ENCODE measurements at places on chromosomes 1 and 21.
A peak's percentile ranks its signal among the peaks of the same experiment; 100 is the strongest.

DNA sequence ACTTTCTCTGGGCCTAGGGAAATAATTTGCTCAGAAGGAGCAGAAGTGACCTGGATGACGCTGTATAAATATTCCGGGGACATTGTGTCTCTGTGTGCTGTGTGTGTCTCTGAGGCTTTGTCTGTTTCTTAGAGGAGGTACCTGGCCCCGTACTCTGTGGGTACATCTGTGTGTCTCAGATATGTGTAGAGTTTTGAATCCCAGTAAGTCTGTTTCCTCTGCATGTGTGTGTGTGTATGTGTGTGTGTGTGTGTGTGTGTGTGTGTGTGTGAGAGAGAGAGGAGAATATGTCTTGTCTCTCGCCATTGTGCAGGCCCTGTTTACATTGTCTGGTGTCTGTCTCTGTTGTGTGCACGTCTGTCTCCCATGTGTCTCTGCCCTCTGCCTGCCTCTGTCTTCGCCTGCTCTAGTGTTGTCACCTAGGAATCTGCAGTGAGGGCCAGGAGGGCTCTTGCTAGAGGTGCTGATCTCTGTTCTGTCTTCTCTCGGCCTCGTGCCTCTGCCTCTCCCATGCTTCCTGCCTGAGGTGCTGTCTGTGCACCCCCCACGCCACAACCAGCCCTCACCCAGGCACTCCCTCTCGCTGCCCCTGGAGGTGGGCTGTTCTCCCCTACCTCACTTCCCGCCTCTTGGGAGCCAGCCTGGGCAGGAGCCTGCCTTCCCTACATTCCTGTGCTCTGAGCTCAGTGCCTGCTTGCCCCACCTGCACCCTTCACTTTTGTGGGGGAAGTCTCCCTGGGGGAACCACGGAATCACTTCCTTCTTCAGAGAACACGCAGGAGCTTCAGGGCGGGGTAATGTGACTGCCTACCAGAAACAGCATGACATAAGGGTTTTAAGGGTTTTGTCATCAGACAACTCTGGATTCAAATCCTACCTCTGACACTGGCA lies 5.9 kb downstream of the MAP7D1 start:
- DNase-seq: peak; percentile 79

- DNase-seq: no peak
These were observed 12.0 kb upstream of the ADORA3 start for GRCh38 chr1:111515291-111516004.

DNA sequence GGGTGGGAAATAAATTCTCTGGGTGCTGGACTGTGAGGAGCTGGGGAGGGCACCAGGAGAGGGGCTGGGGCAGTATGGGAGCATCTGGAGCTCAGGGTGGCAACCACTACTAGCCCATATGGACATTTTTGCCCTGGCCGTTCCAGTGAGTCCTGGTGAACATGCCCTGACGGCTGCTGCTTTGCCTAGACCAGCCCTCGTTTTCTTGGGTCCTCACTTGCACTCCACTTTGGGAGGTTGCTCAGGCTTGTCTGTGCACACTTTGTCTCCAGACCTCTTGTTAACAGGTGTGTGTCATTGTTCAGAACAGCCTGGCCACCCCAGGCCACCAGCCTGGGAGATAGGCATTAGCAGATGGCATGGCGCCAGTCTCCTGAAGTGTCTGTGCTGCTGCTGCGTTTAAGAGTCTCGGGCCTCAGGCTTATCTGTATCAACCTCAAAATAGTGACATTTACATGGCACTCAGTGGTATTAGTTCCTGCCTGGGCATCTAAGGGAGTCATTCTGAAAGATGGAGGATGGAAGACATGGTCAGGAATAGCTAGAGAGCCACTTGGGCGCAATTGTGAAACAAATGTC lies 190.5 kb downstream of the PTPRU start:
- DNase-seq: no peak

DNA sequence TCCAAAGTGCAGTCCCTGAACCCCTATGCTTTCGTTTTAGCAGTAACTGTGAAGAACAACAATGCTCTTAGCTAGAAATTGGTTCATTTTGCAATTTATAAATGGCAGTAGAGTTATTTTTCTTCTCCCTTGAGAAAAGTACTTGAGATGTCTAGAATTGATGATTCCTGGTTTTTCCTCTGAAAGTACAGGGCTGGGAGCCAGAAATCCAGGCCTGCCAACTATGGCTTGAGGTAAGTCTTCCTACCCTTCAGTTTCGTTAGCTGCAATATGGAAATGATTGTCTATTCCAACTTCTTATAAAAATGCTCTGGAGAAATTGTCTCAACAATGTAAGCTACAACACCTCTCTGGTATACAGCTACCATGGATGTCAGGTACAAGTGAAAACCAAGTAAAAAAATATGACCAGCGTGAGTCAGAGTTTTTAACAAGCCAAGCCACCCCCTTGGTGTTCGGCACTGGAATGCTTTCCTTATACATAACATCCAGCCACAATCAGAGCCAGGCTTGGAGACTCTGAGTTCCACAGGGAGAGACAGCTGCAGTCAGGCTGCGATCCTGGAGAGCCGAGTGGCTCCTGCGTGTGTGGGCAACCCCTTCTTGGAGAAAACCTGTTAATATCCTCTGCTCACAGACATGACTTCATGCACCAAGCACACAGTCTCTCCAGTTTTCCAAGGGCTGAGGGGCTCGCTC lies 22.0 kb downstream of the TSPAN2 start:
- DNase-seq: no peak

- peak; percentile 83 for DNase-seq
These were observed 9.6 kb downstream of the PROK1 start for GRCh38 chr1:110460253-110461220.

GRCh38 chr1:185861630-185862029 lies 127.4 kb downstream of the HMCN1 start:
- no peak for DNase-seq

DNA sequence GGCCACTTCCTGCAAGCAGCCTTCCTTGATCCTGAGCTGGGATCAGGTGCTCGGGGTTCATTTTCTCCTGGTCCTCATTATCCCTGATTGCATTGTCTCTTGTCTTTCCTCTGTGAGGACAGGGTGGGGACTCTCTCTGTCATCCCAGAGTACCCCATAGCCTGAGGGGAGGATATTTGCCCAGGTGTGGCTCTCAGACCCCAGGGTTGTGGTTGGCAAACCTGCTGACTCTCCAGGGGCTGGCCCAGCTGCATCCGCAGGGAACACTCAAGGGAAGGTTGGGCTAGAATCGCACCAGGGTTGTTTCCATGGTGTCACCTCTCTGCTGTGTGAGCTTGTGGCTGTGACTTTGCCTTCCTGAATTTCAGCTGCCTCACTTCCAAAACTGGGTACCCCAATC lies 276.8 kb upstream of the C1orf174 start:
- DNase-seq: no peak

DNA sequence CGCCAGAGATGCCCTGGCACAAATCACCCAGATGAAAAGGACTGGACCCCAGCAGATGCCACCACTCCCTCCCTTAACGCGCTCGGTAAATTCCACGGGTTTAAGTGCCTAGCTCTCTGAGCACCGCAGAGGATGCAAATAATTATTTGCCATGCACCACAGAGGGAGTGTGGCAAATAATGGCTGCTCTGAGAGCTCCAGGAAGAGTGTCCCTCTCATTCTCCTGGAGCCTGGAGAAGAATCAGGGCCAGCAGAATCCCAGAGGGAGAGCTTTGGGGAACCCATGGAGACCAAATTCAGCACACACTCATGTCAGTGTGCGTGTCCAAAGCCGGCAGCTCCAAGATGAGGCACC lies 667 bp downstream of the HHIPL2 start:
- no peak for DNase-seq

DNA sequence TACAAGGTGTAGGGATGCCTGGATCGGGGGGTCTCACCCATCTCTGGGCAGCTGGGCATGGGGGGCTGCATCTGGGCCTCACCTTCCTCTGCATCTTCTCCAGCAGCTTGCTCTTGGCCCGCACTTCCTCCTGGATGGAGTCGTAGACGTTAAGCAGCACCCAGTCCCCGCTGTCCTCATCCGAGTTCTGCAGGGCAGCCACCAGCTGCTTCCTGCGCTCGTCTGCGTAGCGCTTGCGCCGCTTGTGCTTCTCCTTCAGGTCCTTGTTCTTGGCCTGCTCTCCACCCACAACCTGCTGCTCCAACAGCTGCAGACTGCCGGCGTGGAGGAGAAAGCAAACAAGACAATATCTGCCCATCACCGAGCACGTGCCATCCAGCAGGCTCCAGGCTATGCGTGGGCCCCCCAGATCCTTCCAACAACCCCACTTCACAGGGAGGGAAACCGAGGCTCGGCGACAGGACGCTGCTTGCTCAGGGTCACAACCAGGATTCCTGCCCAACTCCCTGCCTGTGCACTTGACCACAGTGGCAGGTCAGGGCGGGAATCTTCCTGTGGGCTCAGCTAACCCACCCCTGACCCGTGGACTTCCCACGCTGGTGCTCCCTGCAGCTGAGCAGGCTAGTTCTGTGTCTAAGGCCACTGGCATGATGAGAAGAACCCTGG lies 21.5 kb upstream of the DDOST start:
- no peak for DNase-seq

DNA sequence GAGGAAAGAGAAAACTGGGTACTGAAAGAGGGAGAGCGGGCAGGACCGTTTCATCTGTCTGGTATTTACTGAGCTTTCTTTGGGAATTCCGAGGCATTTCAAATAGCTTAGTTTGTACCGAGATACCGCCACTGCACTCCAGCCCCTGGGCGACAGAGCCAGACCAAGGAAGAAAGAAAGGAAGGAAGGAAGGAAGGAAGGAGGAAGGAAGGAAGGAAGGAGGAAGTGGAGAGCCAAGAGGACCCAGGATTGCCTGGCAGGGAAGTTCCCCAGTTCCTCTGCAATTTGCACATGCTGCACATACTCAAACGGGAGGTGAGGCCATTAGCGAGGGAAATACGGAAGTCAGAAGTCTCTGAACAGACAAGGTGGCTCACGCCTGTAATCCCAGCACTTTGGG lies 961 bp upstream of the FUCA1 start:
- no peak for DNase-seq

DNA sequence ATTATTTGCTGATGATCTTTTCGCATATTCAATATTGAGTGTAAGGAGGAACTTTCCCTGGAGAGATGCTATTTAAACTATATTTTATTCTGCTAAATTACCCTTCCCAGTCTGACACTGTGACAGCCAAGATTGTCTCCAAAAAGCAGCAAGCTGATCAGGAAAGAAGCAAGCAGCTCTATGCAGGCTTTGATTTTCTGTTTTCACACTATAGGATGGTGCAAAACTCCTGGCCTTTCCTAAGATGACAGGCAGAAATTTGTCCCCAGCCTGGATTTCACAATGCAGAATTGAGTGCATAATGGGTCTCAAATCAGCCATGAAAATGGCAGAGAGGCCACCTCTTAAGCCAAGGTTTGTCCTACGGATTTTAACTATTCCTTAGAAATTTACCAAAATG lies 1.1 kb downstream of the SGIP1 start:
- DNase-seq: no peak

DNA sequence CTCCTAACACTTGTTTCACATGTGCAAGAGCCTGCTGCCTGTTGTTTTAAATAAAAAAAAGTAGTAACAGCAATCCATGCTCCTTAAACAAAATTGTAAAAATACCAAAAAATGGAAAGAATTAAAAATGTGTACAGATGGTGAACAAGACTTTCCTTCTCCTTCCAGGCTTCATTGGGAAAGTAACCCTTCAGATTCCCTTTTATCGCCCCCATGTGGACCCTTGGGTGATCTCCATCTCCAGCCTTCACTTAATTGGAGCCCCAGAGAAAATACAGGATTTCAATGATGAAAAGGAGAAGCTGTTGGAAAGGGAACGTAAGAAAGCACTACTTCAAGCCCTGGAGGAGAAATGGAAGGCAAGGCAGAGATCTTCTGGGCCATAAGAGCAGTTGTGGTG lies 14.2 kb downstream of the VPS13D start:
- DNase-seq: peak; percentile 13

GRCh38 chr1:192814805-192815204 lies 6.0 kb downstream of the RGS2 start:
- no peak for DNase-seq

DNA sequence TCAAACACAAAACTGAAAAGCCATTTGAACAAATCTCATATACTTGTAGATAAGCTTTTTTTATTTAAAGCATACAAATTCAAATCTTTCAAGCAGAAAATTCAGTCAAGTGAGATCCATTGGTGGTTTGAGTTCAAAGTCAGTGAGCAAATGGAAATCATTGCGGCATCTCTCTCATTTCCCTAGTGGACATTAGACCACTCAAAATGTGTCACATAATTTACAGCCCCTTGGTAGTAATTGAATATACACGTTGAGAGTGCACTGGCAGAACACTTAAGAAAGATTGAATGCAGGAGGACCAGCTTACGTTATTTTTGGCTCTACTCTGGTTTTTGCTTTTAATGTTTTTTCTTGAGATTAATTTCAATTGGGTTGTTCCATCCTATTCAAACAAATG lies 633.7 kb downstream of the USP25 start:
- no peak for DNase-seq

- no peak for DNase-seq
These were observed 40.6 kb upstream of the RABGAP1L start for GRCh38 chr1:174118751-174119150.

DNA sequence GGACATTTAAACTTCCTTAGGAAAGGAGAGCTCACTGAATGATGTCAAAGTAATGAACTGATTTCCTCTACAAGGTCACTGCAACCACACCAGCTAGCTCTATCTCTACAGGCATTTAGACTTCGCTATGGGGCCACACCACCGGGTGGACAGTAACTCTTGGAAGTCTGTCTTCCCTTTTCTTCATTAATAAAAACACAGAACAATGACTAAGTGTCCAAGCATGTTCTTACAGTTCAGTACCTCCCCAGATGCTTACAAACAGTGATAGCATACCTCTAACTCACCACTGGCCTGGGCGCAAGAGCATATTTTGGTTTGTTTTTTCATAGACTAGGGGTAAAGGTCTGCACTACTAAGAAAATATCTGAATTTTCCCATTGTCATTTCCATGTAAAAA lies 54.6 kb downstream of the SIM2 start:
- DNase-seq: no peak

- no peak for DNase-seq
These were observed 309.5 kb downstream of the PCP4 start for GRCh38 chr21:40176724-40177123.

DNA sequence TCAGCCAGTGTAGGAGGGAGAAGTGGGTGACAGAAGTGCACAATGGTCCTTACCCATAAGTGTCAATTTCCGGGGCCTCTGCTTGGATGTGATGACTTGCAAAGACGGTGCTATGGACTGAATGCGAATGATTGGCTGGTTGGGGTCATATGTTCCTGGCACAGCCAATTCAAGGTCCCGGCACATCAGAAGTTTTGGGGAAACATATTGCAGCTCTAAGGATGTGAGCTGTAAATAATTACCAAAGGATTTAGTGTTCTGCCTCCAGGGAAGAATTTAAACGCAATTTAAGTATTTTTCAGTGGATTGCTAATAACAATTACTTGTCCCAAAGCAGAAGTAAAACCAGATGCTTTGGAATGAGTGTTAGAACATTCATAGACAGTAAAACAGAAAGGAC lies 26.9 kb upstream of the EXOSC10 start:
- no peak for DNase-seq

- DNase-seq: no peak
These were observed 79.7 kb downstream of the PDE9A start for GRCh38 chr21:42733037-42733627.

- DNase-seq: no peak
These were observed 99.0 kb downstream of the NFIA start for GRCh38 chr1:61181067-61182038.
